ENCODE measurements at places on chromosomes 7 and 10.

DNA sequence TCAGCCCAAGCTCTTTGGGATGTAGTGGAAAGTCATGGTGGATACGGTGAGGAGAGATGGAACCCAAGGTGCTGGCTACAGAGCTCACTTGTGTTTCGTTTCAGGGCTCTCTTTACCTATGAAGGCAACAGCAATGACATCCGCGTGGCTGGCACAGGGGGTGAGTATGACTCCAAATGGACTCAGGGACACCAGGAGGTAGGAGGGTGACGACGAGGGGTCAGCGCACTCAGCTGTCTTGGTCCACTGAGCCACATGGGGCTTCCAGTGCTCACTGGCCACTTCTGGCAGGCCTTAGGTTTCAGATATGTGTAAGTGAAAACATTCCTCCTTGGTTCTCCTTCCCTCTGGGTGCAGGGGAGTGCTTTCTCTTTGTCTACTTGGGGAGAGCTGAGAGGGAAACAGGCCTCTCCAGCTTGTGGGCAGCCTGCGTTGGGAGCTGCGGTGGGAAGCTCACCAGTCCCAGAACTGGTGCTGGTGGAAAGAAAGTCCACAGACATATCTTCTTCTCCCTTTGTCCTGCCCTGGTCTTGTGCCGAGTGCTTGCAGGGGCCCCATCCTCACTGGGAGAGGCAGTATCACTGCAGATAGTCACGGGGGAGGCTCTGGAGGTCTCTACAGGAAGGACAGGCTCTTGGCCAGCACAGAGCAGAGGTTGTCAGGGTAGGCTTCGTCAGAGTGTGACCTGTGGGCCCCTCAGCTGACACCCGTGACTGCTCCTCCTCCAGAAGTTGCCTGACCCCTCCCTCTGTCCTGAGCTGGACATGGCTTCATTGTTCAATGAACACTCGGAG is 5.8 kb downstream of the DBNL start:
- no peak for DNase-seq

DNA sequence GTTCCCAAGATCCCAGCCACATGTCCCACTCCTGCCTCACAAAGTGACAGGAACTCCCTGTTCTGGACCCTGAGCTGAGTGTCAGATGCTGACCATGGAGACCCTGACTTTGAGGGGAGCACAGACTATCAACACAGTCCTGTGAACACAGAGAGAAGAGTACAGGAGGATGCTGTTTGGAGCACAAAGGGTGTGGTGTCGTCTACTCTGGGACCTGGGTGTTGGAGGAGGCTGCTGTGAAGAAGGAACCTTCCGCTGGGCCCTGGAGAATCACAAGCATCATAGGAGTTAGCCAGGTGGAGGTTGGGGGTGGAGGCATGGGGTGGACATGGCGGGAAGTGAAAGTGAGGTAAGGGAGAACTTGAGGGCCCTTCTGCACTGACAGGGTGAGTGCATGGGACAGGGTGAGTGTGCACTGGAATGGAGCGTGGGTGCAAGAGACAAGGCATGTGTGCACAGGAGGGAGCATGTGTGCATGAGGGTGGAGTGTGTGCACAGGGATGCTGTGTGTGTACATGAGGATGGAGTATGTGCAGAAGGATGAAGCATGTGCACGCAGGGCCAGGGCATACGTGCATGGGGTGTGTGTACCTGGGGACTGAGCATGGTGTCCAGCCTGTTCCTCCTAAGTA is 70.7 kb upstream of the ANTXRL start:
- DNase-seq = no peak

- DNase-seq = no peak
Observed at GRCh38 chr10:127456122-127456521, 93.0 kb upstream of the NPS start.

- DNase-seq = peak; percentile 41
Observed at GRCh38 chr7:137658190-137658900, 188.4 kb downstream of the DGKI start.

DNA sequence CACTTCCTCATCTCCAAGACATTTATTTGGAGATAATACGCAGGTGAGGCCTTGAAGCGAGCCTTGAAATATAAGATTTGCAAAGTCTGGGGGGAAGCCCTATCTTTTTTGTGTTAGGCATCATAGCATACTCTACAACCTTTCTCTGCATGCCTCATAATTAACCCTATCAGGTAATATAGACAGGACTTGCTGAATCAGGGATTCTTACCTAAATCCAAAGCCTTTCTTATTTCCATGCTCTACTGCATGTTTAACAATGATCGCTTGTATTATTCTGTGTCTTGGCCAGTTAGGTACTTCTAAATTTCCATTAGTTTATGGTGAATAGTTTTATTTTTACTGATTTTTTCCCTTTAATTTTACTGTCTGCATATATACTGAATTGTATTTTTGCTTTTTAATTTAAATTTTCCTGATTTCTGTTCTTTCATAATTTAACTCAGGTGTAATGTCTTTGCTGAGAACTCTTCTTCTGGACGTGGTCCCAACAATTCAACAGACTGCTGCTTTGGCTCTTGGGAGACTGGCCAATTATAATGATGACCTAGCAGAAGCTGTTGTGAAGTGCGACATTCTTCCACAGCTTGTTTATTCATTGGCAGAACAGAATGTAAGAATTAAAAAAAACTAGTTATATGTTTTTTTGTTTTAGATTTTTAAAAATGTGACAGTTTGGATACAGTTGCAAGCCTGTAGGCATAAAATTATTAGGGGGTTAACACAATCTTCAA is 19.3 kb downstream of the SPAG6 start:
- DNase-seq = no peak

- peak; percentile 64 for DNase-seq
Observed at GRCh38 chr7:40310258-40310657, 175.5 kb downstream of the SUGCT start.

- peak; percentile 23 for DNase-seq
Observed at GRCh38 chr10:126618466-126618865, 52.0 kb downstream of the C10orf90 start.

Measured in bronchial epithelial cell (primary cell).